GM19239 (cell line): ENCODE measurements at places on chromosomes 1 and 21.

DNA sequence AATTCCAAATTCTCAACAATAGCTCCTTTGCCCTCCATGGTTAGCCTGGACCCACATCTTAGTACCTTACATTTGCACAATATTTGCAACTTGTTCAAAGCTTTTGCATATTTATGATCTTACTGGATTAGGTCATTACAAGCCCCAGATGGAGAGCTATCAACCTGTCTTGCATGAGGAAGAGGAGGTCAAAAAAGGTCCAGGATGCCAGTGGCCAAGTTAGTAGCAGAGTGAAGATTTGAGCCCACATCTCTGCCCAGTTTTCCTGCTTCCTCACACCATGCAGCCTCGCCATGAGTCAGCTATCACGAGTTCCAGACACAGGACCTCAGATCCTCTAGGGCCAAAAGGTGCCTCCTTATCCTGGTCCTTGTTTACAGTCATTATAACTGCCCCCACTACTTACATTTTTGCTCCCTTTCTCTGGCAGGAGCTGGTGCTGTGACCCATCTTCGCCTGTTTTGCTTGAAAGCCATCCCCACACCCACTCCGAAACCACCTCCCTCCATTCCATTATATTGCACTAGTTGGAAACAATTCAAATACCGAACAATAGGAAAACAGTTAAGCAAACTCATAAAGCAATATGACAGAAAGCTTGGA is 5.0 kb upstream of the AHCYL1 start:
- no peak for DNase-seq

- no peak for DNase-seq
Observed at GRCh38 chr1:168585191-168585590, 8.8 kb downstream of the XCL1 start.

- no peak for DNase-seq
Observed at GRCh38 chr1:7960165-7960564, 1.3 kb upstream of the PARK7 start.

- no peak for DNase-seq
Observed at GRCh38 chr1:36326499-36326898, 3.1 kb upstream of the EVA1B start.

DNA sequence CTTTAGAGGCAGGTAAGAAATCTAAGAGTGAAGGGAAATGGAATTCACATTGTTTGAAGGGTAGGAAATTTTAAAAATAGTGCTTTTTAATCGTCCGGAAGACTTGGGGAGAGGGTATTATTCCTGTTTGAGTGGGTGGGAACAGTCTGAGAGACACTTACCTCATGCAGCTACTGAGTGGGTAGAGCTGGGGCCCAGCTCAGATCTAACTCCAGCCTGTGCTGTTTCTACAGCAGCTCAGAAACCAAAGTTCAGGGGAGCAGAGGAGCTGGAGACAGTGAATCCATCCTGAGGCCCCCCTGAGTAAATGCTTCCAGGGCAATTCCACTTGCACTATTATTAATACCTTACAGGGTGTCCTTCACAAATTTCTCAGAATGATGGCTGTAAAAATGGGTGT is 63.8 kb downstream of the FGGY start:
- no peak for DNase-seq
